Panc1 (cell line): ENCODE measurements at places on chromosomes 4 and X. TPM values are rescaled to one million over a fixed set of nuclear protein-coding genes. Genes with fewer than 3 reads are reported as not detected.

FGD1 gene
- total RNA-seq: 14.1 TPM

DNA sequence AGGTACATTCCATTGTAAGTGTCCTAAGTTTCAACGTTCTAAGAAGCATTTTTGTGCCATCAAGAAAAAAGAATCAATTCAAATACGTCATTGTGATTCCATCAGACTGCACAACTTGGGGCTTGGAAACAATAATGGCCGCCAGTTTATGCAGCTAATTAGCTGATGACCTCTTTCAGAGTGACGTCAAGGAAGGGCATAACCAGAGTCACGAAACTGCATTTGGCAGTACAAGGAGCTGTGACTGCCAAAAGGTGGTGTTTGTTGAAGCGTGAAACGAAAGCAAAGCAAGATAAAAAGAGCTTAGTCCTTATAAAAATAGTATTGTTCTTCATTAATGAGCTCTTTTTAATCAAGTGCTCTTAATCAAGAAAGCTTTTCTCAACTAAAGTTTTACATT lies 81.1 kb upstream of the SH3RF1 start:
- no peak for DNase-seq

- no peak for DNase-seq
These were observed 413.5 kb downstream of the GRIA2 start for GRCh38 chr4:157634057-157634456.

ETDA gene
- total RNA-seq: not detected

GRCh38 chr4:69054578-69055200 lies 41.6 kb upstream of the UGT2B7 start:
- DNase-seq: peak; percentile 45

GRCh38 chr4:3439391-3439790 lies 2.4 kb upstream of the HGFAC start:
- DNase-seq: no peak

GRCh38 chr4:89055157-89056080 lies 1.6 kb downstream of the FAM13A start:
- DNase-seq: no peak

GRCh38 chr4:181966104-181966551 lies 277.1 kb upstream of the TENM3 start:
- no peak for DNase-seq

DNA sequence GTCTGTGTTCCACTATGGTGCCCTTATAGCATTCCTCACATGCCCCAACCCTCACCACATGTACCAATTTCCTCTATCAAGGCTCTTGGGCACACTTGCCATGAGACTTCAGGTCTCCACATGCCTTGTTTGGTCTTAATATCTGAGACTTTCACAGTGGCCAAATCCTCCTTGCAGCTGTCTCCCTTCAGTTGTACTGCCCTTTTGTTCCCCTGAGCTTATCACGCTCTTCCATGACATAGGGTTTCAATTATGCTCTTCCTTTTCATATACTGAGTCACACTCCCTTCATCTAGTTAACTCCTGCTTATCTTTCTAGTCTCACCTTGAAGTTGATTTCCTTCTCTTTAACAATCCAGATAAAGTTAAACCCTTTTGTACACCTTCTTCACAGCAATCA lies 212.9 kb downstream of the PDHA2 start:
- DNase-seq: no peak

GRCh38 chr4:61451935-61452334 lies 251.8 kb downstream of the ADGRL3 start:
- DNase-seq: no peak

- DNase-seq: no peak
These were observed 269.2 kb downstream of the CBLL2 start for GRCh38 chrX:22541926-22542325.
